ENCODE measurements at places on chromosomes 1 and 21.

GRCh38 chr1:119920104-119920968, 24.0 kb upstream of the ADAM30 start:
- DNase-seq = no peak

DNA sequence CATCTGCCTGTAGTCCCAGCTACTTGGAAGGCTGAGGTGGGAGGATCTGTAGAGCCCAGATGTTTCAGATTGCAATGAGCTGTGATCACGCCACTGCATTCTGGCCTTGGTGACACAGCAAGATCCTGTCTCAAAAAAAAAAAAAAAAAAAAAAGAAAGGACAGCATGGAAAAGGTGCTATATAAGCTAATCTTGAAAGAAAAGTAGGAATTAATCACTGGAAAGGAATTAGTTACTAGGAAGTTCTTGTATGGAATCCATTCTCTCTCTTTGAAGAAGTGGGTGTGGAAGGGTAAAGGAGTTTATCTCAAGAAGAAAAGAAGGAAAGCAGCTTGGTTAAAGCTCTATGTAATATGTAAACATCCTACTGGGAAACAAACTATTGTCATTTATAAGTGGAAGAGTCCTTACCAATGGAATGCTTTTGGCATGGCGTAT, 339.2 kb downstream of the DPYD start:
- peak; percentile 72 for DNase-seq

GRCh38 chr1:234186037-234186688, 187.1 kb upstream of the COA6 start:
- DNase-seq = peak; percentile 18

DNA sequence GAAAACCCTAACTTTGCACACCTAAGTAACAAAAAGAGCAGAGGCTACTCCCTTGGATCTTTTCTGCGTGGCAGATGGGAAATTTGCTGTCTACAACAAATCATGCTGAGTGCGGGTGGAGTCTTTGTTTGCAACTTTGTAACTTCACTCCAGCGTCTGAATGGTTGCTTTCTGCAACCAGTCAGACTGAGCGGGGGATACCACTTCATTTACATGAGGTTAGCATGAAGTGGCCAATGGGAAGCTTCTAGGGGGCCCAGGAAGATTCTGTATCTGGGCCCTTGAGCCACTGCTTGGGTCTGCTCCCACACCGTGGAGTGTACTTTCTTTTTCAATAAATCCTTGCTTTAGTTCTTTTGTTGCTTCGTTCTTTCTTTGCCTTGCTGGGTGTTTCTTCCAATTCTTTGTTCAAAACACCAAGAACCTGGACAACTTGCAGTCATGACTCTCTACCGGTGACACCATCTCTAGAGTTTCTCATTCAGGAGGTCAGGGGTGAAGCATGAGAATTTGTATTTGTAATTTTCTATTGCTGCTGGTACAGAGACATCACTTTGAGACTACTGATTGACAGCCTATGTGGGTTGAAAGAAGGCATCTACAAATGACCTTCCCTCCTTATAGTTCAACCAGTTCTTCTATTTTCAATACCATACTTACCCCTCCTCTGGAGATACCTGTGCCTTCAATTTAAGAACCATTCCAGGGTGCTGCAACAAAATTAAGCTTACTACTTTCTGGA, 55.8 kb upstream of the RC3H1 start:
- peak; percentile 8 for DNase-seq

DNA sequence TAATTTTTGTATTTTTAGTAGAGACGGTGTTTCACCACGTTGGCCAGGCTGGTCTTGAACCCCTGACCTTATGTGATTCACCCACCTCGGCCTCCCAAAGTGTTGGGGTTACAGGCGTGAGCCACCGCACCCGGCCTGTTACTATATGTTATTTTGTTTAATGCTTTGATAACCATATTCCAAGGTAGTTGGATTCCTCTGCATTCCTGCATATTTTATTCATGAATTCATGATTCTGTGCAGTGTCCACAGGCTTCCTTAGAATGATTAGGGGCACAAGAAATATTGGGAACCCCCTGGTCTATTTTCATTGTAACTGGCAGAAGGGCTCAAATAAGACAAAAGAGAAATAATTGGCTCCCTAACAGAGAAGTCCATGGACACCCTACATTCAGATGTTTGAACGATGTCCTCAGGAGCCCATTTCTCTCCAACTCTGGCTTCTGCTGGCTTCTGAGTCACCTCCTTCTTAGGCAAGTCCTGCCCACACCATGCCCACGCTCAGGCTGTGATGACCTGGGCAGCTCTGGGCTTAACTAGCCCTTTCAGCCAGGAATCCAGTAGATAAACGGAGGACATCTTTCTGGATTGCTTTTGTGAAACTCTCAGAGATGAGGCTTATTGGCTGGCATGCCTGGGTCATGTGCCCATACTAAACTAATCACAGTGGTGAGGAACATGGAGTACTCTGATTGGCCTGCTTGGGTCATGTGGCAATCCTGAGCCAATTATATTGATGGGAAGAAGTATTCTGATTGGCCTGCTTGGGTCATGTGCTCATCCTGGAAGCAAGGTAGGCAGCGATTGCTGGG, 32.6 kb downstream of the TNFRSF8 start:
- peak; percentile 25 for DNase-seq

DNA sequence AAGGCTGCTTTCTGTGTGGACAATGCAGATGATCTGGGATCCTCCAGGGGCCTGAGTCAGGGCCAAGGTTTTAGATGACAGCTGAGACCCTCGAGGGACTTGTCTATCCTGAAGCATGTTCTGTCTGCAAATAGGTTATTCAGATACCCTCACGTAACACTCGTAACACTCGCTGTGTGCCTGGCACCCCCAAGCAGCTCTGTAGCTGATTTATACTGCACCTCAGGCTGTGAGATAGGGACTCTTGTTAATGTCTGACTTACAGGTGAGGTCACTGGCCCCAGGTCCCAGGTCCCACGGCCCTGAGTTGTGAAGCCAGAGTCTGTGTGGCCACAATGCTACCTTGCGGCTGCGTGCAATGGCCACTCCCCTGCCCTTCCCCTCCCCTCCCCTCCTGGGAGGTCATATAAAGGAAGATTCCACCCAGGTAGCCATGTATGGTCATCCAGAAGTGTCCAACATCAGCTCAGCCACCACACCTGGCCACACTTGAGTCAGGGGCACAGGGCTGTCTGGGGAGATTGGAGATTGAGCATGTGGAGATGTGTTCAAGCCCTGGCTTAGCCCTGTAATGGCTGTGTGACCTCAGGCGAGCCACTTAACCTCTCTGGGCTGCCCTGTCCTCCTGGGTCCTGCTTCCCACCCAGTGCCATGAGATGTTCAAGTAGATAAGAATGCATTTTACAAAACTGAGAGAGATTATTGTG, 687.7 kb downstream of the MATN1 start:
- no peak for DNase-seq

- no peak for DNase-seq
These were observed 5.8 kb upstream of the CD1C start for GRCh38 chr1:158283965-158284364.

GRCh38 chr1:1760715-1761114, 17.6 kb downstream of the NADK start:
- no peak for DNase-seq

DNA sequence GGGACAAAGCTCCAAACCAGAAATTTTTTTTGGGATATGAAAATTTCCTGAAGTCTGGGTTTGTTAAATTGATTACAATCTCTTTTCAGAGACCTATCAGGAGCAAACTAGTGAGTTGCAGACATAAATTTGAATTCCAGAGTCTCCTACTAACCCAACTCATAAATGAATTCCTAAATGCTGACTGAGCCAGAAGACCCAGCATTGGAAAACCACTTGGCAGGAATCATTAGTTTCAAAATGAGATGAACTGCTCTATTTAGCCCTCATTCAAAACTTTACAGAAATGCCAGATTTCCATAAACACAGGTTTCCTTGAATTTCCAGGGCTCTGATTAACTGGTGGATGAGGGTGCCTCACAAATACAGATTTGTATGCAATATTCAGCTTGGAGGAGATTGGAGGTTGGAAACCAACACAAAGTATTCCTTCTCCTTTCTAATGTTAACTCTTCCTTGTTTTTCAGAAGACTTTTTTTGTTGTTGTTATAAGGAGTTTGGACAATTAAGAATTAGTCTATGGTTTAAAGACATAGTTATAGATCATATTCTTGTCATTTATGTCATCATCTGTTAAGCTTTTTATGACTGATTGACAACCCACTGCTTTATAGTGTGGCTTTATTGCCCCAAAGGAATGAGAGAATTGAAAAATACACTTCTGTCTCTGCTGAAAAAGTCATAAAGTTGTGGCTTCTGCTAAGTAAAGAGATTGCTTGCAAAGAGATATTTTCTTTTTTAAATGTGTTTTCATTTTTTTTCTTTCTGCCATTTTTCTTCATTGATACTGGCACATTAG, 222.8 kb downstream of the HLX start:
- peak; percentile 85 for DNase-seq

GRCh38 chr21:27062443-27062842, 95.6 kb upstream of the ADAMTS5 start:
- DNase-seq = no peak

DNA sequence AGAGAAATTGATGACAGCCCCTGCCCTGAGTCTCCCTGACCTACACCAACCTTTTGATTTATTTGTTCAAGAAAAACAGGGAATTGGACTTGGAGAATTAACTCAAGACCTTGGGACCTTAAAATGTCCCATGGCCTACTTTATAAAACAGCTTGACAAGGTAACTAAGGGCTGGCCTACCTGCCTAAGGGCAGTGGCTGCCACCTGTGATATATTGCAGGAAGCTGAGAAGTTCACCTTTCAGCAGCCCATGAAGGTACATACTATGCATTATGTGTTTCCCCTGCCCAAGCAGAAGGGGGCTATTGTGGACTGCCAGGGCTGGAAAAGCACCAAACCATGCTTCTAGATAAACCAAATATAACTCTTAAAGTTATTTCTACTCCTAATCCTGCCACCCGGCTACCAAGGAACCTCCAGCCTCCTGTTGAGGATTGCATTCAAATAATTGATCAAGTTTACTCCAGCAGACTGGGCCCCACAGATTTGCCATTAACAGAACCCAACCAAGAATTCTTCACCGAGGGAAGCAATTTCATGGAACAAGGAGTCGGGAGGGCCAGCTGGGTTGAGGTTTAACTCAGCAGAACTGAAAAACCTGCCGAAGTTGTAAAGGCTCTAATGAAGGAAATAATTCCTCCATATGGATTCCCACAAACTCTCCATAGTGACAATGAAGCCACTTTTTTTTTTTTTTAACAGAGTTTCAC, 28.2 kb downstream of the LACTBL1 start:
- no peak for DNase-seq

- DNase-seq = no peak
These were observed 25.3 kb downstream of the KNCN start for GRCh38 chr1:46526013-46526690.

DNA sequence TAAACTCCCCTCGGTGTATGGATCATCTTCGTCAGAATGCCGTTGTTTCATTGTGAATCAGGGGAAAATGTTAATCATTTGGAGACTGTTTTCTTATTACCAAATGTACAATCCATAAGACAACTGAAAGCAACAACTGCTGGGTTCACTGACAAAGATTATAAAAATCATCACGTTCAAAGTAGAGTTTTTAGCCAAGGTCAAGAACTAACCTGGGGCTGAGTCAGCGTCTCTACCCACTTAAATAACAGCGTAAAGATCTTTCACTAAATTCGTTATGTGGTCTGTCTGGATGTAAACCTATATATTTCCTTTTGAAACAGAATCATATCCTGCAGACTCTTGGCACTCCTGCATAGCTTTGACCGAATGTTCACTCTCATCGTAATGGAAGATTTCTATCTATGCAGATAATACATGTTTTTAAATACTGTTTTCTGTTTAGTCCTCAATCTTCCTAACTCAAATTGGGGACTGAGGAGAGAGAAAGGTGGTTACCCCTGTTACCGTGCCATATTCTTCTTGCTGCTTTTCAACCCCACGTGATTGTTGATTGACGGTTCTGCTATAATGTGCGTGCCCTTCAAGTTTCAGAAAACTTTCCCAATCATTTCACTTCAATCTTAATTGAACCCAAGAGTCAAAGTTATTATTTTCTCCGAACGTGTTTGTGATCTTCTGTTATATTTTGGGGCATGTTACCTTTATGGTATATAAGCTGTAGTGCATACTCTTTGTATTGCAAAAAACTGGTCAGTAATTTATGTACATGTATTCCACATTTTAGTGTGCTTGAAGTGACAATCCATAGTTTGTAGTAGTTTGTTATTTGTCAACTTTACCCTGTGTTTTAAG, 15.6 kb upstream of the NCMAP start:
- no peak for DNase-seq

- DNase-seq = no peak
These were observed 5.8 kb upstream of the SSR2 start for GRCh38 chr1:156026588-156026987.

GRCh38 chr1:223102797-223103533, 40.1 kb downstream of the TLR5 start:
- no peak for DNase-seq

- no peak for DNase-seq
These were observed 1.4 kb downstream of the ELAVL4 start for GRCh38 chr1:50110151-50110550.

DNA sequence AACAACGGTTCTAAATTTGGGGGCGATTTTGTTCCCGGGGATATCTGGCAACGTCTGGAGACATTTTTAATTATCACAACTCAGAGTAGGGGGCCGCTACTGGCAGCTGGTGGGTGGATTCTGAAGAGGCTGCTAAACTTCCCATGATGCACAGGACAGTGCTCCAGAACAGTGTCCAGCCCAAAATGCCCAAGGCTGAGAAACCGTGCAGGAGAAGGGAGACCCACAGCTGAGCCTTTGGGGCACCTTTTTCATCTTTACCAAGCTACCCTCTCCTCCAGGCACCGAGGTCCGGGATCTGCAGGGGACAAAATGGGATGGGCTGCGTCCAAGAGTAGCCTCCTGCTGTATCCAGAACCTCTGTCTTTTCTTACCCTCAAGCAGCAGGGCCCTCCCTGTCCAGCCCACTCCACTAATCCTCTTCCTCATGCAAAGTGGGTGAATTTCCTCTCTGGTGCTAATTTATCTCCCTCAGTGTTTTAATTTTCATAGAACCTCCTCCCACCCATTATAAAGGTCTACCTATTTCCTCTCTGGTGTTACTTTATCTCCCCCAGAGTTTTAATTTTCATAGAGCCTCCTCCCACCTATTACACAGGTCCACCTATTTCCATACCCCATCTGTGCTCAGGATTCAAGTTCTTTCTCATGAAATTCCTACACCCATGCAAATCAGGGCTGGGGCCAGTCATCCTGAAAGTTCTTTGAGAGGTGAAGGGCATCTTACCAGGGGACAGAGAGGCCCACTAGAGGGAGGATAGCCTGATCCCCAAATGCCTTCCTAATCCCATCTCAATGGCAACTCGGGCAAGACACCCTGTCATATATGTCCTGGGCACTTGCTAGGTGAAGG, 42.7 kb downstream of the CSMD2 start:
- DNase-seq = no peak

DNA sequence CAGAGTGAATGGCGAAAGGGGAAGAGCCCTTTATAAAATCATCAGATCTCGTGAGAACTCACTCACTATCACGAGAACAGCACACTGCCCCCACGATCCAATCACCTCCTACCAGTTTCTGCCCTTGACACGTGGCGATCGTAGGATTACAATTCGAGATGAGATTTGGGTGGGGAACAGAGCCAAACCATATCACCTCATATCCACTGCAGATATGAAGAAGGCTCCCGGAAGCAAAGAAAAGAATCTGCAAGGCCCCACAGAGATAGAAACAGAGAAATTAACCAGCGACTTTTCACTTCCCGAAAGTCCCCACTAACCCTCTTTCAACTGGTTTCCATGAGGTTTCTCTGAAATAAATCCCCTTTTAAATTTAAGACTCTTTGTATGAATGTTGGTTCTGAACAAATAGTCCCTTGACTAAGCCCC, 86.2 kb upstream of the IRF2BP2 start:
- DNase-seq = no peak

- peak; percentile 51 for DNase-seq
These were observed 76.2 kb downstream of the EIF4G3 start for GRCh38 chr1:21100481-21100921.

GRCh38 chr1:156704166-156704711, 1.1 kb downstream of the CRABP2 start:
- no peak for DNase-seq
